Heart right ventricle (tissue), 16 donors: ENCODE measurements at places on chromosomes 3 and 15.

GRCh38 chr3:57840473-57840872, 84.4 kb downstream of the SLMAP start:
- no peak for DNase-seq

DNA sequence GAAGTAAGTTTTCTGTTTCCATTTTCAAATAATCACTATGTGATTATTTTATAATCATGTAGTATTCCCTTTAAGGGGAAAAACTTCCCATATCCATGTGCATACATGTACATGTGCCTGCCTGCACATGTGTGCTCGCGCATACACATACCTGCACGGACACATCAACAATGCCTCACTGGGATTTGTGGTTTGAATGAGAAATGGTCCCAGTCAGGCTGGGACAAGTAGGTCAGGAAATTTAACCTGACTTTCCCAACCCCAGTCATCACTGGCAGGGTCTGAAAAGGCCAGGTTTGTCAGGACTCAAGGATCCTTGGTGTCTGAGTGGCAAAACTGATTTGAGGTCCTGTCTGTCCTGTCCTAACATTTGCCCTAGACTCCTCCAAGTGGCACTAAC, 109.3 kb upstream of the MRPS22 start:
- DNase-seq: no peak

DNA sequence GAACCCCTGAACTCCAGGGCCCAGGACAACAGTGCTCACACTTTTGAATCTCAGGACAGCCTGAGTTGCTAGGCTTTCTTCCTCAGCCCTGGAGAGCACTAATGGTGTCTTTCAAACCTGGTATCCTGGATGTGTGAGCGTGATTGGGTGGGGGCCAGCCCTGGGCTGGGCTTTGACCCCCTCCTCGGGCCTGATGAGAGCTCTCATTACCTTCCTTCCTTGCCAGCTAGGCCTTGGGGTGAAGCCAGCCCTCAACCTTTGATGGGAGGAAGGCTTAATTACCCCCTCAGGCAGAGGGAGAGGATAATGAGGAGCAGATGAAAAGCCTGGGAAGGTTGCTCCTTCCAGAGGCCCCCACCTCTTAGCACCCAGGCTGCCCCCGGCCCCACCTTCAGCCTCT, 31.1 kb upstream of the INSYN1 start:
- no peak for DNase-seq

GRCh38 chr15:63834500-63835210, 907 bp upstream of the HERC1 start:
- no peak for DNase-seq

DNA sequence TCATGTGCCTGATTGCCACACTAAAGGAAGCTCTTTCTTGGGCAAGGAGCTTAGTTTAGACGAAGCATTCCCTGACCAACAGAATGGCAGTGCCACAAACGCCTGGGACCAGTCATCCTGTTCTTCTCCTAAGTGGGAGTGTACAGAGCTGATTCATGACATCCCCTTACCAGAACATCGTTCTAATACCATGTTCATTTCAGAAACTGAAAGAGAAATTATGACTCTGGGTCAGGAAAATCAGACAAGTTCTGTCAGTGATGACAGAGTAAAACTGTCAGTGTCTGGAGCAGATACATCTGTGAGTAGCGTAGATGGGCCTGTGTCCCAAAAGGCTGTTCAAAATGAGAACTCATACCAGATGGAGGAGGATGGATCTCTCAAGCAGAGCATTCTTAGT, 18.4 kb downstream of the SENP5 start:
- DNase-seq: no peak

DNA sequence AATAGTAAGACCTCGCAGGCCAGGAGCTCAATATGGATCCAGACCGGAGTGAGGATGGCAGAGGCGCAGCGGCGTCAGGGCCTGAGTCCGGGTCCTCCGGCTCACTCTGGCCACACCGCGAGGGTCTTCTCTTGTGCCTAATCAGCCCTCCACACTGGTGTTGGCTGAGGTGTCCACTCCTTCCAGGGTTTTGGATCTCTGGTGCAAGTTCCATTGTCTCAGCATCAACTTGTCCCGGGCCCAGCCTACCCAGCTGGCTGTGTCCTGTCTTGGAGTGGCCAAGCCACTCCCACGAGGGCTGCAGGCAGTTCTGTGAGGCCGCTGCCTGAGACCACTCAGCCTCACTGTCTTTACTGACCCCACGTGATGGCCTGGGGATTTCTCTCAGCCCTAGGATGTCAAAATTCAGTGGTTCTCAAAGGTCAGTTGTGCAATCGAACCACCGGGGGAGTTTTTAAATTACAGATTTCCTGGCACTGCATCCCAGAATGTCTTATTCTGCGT, 12.6 kb upstream of the GOLGA6L7 start:
- DNase-seq: peak; percentile 24

DNA sequence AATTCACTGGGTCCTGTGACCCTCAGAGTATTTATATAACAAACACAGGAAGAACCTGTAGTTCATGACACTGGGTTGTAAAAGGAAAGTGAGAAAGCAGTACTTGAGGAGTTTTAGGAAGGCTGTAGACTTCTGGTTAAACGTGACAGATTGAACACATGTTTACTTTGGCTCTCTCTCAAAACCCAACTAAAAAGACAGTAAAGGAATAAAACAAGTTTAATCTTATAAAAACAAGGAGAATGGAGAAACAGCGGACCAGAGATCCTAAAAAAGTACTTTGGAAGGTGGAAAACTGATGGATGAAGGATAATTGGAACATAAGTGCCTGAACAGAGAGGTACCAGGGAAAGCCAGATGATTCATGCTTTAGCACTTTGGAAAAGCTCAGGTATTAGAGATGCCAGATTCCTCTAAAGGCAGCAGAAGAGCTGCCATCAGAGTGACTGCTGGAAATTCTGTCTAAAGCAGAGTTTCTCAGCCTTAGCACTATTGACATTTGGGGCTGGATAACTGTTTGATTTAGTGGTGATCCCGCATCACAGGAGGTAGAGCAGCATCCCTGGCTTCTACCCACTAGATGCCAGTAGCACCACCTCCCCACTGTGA, 182.9 kb upstream of the RORA start:
- DNase-seq: no peak

GRCh38 chr3:13150624-13151023, 77.4 kb upstream of the IQSEC1 start:
- DNase-seq: no peak
